ENCODE measurements at places on chromosomes 5 and 9. TPM values are rescaled to one million over a fixed set of nuclear protein-coding genes. Genes with fewer than 3 reads are reported as not detected.

DNA sequence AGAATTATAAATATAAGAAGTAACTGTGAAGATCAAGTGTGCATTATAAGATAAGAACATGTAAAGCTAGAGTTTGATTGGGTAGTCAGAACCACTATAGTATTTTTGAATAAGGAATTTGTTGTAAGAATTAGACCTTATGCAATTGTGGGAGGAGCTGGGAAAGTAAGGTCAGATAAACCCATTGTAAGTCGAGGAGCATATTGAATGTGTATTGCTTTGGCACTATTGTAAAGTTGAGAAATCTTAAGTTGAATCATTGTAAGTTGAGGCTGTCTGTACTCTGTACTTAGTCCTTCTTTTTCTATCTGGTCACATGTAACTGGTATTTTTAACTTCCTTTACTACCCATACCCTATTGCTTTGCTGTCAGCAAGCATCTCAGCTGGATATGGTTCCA lies 158.7 kb downstream of the CCDC171 start:
- no peaks in the 10 kb centered on the region for H3K36me3 ChIP-seq
- H3K4me1 ChIP-seq = no peaks in the 10 kb centered on the region
- H3K27ac ChIP-seq = no peak overlapping the region
- H3K27me3 ChIP-seq = no peaks in the 10 kb centered on the region
- no peak overlapping the region for H3K4me3 ChIP-seq

GRCh38 chr9:107333363-107333762 lies 50.3 kb downstream of the RAD23B start:
- peaks cover 45% of the 10 kb centered on the region for H3K36me3 ChIP-seq
- no peak overlapping the region for H3K27ac ChIP-seq
- H3K4me3 ChIP-seq = no peak overlapping the region
- H3K4me1 ChIP-seq = no peaks in the 10 kb centered on the region

DNA sequence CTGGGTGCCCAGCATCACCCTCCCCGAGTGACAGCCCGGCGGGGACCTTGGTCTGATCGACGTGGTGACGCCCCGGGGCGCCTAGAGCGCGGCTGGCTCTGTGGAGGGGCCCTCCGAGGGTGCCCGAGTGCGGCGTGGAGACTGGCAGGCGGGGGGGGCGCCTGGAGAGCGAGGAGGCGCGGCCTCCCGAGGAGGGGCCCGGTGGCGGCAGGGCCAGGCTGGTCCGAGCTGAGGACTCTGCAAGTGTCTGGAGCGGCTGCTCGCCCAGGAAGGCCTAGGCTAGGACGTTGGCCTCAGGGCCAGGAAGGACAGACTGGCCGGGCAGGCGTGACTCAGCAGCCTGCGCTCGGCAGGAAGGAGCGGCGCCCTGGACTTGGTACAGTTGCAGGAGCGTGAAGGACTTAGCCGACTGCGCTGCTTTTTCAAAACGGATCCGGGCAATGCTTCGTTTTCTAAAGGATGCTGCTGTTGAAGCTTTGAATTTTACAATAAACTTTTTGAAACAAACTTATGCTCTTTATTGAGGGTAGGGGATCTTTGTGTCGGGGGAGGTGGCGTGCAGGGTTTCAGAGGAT lies 1.3 kb downstream of the GADD45G start:
- H3K4me1 ChIP-seq = peaks cover 40% of the 10 kb centered on the region
- H3K27me3 ChIP-seq = no peaks in the 10 kb centered on the region
- DNase-seq = peak; percentile 23
- no peak overlapping the region for H3K27ac ChIP-seq
- H3K4me3 ChIP-seq = peak overlapping the region; percentile 71

DNA sequence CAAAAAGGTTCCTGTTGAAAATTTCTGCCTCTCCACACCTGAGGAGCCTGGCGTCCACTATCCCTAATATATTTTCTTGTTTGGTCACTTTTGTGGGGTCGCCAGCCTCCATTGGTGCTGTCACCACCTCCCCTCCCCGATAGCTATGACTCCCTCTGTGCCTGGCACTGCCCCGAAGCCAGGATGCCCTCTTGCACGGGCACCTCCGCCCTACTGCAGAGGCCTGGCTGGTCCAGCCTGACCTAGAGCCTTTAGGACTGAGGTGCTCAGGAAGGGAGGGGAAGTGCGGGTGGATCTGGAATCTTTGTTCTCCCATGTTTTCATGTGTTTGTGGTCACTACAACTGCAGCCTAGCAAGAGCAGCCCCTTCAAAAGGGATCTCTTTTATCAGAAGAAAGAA lies 62.6 kb downstream of the WNK2 start:
- DNase-seq = no peak
- H3K27ac ChIP-seq = no peak overlapping the region
- no peaks in the 10 kb centered on the region for H3K4me1 ChIP-seq

DNA sequence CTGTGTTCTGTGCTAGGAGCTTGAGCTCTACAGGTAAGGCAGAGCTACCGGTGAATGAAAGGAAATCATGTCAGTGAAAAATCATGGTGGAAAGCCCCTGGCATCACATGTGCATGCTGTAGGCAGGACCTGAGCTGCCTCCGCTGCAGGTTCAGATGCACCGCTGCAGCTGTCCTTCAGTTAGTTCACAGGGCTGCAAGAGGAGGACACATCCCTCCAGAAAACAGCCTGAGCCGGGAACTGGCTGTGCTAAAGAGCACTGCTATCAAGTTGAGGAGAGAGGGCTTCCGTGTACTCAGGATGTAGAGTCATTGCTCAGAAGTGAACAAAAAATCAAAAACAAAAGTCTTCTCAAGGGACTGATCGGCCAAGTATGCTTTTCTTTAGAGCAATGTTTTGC lies 138.6 kb downstream of the ERCC6L2 start:
- peak overlapping the region; percentile 36 for H3K27ac ChIP-seq
- H3K4me1 ChIP-seq = peaks cover 59% of the 10 kb centered on the region
- H3K27me3 ChIP-seq = no peaks in the 10 kb centered on the region
- H3K36me3 ChIP-seq = peaks cover 5% of the 10 kb centered on the region
- DNase-seq = peak; percentile 84

DNA sequence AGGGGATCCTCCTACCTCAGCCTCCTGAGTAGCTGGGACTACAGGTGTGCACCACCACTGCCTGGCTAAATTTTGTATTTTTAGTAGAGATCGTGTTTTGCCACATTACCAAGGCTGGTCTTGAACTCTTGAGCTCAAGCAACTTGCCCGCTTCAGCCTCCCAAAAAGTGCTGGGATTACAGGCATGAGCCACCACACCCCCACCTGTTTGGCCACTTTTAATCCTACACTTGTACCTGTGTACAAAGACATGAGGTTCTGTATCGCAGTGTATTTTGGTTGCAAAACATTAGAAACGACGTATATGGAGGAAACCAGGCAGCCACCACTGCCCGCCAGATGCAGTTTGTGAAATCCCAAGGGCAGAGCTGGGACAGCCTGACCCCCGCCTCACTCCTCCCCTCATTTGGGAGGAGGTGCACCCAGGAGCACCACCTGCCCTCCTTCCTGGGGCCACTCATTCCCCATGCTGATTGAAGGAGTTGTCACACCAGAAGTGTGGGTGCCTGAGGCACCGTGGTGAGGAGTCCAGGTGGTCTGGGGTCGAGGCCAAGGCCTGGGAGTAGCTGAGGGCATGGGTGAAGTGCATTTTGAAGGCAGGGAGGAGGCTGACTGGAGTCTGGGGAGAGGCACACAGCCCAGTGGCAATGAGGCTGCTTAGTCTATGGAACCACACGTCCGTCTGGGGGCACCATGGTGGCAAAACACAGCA lies 39.3 kb upstream of the OLFM1 start:
- no peak overlapping the region for H3K4me3 ChIP-seq
- no peak overlapping the region for H3K27ac ChIP-seq
- H3K36me3 ChIP-seq = no peaks in the 10 kb centered on the region
- no peaks in the 10 kb centered on the region for H3K27me3 ChIP-seq
- DNase-seq = no peak

Gene HSD17B3
- total RNA-seq = 0.42 TPM

Gene FOXD4L6
- total RNA-seq = not detected

Gene UNC5A
- total RNA-seq = not detected

Gene FAM151B
- 0.33 TPM for total RNA-seq

GRCh38 chr9:4864698-4865097 lies 72.0 kb downstream of the RCL1 start:
- no peak overlapping the region for H3K4me3 ChIP-seq
- no peaks in the 10 kb centered on the region for H3K27me3 ChIP-seq
- no peak overlapping the region for H3K27ac ChIP-seq
- H3K4me1 ChIP-seq = no peaks in the 10 kb centered on the region
- no peak for DNase-seq

- H3K4me3 ChIP-seq = no peak overlapping the region
- H3K36me3 ChIP-seq = no peaks in the 10 kb centered on the region
- no peak overlapping the region for H3K27ac ChIP-seq
Observed at GRCh38 chr9:6024035-6024554, 8.7 kb upstream of the RANBP6 start.

Gene ADAMTS12
- 0.06 TPM for total RNA-seq

GRCh38 chr9:18580151-18580550 lies 106.2 kb downstream of the ADAMTSL1 start:
- H3K4me3 ChIP-seq = no peak overlapping the region
- H3K27me3 ChIP-seq = no peaks in the 10 kb centered on the region
- DNase-seq = no peak
- no peaks in the 10 kb centered on the region for H3K36me3 ChIP-seq
- no peaks in the 10 kb centered on the region for H3K4me1 ChIP-seq
- no peak overlapping the region for H3K27ac ChIP-seq

- no peak overlapping the region for H3K4me3 ChIP-seq
- no peak for DNase-seq
- no peaks in the 10 kb centered on the region for H3K36me3 ChIP-seq
- no peaks in the 10 kb centered on the region for H3K4me1 ChIP-seq
Observed at GRCh38 chr9:6184749-6185645, 30.6 kb upstream of the IL33 start.

GRCh38 chr9:74570879-74571512 lies 73.9 kb downstream of the RORB start:
- no peak overlapping the region for H3K4me3 ChIP-seq
- H3K36me3 ChIP-seq = no peaks in the 10 kb centered on the region
- peak; percentile 11 for DNase-seq
- H3K27ac ChIP-seq = no peak overlapping the region
- no peaks in the 10 kb centered on the region for H3K27me3 ChIP-seq

DNA sequence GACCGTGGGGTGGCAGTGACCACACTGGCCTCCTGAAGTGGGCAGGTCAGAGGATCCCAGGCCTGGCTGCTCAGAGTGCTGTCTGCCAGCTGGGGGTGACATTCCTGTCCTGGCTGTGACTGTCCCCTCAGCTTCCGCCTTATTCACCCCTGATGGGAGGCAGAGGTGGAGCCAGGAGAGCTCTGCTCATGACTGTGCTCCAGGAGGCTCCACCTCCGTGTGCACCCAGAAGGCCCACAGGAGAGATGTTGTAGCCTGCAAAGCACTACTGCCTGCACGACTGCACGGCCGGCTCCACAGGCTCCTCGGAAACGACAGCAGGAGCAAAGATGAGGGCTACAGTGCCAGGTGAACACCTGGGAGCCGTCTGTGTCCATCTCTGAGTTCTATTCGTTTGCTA lies 60.9 kb downstream of the ROPN1L start:
- no peaks in the 10 kb centered on the region for H3K27me3 ChIP-seq
- no peak overlapping the region for H3K27ac ChIP-seq

Gene OCLN
- total RNA-seq = 5.5 TPM

DNA sequence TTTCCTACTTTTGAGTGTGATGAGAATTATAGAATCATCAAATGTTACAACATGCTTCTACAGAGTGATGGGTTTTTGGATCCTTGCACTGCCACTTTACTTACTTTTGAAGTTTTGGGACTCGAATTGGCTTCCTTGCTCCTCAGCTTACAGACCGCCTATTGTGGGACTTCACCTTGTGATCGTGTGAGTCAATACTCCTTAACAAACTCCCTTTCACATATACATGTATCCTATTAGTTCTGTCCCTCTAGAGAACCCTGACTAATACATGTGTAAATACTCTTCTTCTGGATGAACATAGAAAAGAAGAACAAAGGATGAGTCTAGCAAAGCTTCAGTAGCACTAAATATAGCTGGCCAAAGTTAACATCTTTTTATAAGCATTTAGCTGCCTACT lies 98.7 kb upstream of the PDE4D start:
- no peak for DNase-seq
- H3K27me3 ChIP-seq = no peaks in the 10 kb centered on the region
- no peaks in the 10 kb centered on the region for H3K36me3 ChIP-seq
- H3K4me1 ChIP-seq = no peaks in the 10 kb centered on the region
- no peak overlapping the region for H3K4me3 ChIP-seq
- H3K27ac ChIP-seq = no peak overlapping the region

GRCh38 chr5:83665631-83666030 lies 55.0 kb downstream of the HAPLN1 start:
- no peak overlapping the region for H3K4me3 ChIP-seq
- H3K27ac ChIP-seq = no peak overlapping the region
- H3K27me3 ChIP-seq = no peaks in the 10 kb centered on the region
- no peak for DNase-seq
- no peaks in the 10 kb centered on the region for H3K4me1 ChIP-seq
- no peaks in the 10 kb centered on the region for H3K36me3 ChIP-seq

DNA sequence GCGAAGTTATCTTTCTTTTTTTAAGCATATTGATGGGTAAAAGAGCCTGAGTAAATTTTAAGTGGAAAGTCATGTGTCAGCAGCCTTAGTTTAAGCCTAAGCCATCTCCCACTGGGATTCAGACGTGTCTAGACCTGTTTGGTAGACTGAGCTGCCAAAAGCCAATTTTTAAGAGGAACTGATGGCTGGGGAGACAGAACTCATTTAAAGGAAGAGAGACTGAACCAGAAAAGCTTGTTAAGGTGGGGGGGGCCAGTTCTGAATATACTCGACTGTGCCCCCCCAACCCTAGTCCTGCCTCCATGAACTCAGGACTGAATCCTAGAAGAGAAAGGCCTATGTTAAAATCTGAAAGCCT lies 58.3 kb upstream of the PLPP1 start:
- H3K27ac ChIP-seq = no peak overlapping the region
- no peaks in the 10 kb centered on the region for H3K36me3 ChIP-seq
- H3K27me3 ChIP-seq = no peaks in the 10 kb centered on the region
- no peak overlapping the region for H3K4me3 ChIP-seq

DNA sequence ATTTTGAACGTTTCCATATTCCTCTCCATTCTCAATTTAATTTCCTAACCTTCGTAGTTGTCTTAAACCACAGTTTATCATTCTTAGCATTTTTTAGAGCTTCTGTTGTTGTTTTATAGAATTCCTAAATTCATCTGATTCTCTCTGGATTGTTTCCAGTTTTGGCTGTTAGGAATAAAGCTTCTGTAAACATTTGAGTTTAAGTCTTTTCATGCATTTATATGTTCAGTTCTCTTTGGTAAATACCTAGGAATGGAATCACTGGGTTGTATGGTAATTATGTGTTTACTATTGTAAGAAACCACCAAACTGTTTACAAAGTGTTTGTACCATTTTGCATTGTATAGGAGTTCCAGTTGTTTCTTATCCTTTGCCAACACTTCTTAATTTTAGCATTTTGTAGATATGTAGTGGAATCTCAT lies 29.7 kb downstream of the GPR21 start:
- peaks cover 32% of the 10 kb centered on the region for H3K36me3 ChIP-seq
- H3K27me3 ChIP-seq = no peaks in the 10 kb centered on the region
- H3K4me1 ChIP-seq = no peaks in the 10 kb centered on the region
- no peak overlapping the region for H3K4me3 ChIP-seq

DNA sequence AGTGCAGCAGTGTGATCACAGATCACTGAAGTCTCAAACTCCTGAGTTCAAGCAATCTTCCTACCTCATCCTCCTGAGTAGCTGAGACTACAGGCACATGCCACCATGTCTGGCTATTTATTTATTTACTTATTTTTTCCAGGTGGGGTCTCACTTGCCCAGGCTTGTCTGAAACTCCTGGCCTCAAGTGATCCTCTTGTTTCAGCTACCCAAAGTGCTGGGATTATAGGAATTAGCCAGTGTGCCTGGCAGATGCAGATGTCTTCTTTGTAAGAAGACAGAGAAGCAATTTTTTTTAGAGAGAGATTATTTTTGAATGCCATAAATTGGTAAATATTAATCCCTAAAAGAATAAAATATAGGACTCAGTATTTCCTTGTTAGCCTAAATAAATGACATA lies 54.3 kb downstream of the CHSY3 start:
- H3K27me3 ChIP-seq = no peaks in the 10 kb centered on the region
- H3K4me1 ChIP-seq = no peaks in the 10 kb centered on the region
- H3K36me3 ChIP-seq = no peaks in the 10 kb centered on the region
- DNase-seq = no peak
- H3K27ac ChIP-seq = no peak overlapping the region
- H3K4me3 ChIP-seq = no peak overlapping the region
